ENCODE measurements at places on chromosomes 3 and 15.

DNA sequence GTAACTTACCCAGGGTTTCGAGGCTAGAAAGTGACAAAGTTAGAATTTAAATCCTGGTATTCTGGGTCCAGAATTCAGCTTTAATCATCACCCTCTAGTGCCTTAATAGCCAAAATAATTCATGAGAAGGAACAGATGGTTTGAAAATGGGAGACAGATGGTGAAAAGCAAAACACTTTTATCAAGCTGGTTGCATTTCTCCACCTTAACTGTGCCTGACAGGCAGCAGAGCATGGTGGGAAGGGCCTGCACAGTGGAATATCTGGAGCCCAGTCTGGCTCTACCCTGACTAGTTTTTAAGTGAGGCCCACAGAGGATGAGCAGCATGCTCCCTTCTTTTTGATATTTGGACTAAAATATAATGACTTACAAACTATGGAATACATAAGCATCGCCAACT is 35.6 kb upstream of the RASGRP1 start:
- DNase-seq, result no peak

- no peak for DNase-seq
These were observed 1.1 kb upstream of the EPHA6 start for GRCh38 chr3:96813134-96813819.

- DNase-seq, result no peak
These were observed 981.3 kb upstream of the ALCAM start for GRCh38 chr3:104385421-104385820.

DNA sequence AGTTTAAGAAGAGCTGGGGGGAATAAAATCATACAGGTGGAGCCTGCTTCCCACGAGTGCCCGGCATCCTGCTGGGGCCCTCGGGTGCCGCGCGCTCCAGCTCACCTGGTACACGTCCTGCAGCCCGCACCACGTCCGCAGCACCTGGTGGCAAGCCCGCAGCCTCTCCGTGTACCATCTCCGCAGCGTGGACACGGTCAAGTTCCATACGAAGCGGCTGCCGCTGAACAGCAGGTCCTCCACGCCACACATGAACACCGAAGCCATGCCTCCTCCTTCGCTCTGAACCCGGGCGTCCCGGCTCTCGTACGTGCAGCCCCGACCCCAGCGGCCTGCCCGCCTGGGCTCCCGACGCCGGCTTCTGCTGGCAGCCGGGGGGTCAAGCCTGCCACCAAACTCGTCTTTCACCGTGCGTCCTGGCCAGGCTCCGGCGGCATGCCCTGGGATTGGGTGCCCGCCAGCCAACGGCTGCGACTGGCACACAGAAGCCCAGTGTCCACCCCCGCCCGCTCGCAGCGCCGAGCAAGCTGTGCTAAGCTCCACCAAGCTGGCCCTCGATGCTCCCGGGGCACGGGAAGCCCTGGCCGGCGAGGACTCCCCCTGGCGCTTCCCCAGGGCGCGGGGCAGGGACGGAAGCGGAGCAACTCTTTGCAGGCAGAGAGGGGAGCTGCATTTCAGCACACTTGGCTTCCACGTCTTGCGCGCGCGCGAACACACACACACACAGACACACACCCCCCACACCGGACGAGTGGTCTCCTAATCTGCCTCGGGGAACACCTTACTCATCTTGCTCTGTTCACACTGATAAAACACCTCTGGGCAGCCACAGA is at the start of gene FRMD4B:
Gene FRMD4B (minus strand): TSS at position 366 of the 833 bp plus-strand sequence. CDS start 99 bp downstream, at position 267.
- DNase-seq, result peak; percentile 90

DNA sequence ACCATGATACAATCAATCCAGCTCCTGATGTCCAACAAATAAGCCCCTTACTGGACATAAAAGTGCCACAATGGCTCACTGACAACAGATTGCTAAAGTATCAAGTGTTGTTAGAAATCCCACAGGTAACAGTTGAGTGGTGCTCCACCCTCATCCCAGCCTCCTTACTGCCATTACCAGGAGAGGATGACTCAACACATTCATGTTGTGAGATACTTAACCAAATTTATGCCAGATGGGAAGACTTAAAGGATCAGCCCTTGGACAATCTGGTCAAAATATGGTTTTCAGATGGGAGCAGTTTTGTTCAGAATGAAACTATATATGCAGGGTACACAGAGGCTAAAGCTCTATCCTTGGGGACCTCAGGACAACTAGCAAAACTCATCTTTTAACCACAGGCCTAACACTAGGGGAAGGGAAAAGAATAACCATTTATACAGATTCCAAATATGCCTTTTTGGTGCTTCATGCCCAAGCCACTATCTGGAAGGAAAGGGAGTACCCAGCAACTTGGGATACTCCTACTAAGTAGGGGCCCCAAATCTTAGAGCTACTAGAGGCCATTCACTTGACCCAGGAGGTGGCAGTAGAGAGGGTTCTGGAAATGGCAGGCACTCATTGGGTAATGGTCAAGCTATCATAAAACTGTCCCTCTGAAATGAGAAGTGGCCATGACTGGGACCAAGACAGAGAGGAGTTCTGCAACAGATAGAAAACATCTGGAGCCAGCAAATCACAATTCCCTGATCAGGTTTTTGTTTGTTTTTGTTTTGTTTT is 6.9 kb upstream of the ZNF662 start:
- DNase-seq, result no peak

DNA sequence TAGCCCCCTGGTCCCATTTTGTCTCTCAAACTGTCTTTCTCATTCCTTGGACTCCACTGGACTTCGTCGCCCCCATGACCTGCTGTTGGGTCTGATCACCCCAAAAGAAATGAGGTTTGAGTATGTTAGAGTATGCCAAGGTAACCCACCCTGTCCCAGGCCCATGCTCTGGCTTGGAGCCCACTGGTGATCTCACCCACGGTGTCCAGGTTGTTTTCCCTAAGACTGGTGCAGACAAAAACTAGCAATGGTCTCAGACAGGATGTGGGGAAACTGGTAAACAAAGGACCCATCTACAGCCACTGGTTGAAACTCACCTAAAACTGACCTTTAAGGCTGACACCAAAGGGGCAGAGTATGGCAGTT is 38.9 kb downstream of the EFCAB12 start:
- DNase-seq, result no peak

DNA sequence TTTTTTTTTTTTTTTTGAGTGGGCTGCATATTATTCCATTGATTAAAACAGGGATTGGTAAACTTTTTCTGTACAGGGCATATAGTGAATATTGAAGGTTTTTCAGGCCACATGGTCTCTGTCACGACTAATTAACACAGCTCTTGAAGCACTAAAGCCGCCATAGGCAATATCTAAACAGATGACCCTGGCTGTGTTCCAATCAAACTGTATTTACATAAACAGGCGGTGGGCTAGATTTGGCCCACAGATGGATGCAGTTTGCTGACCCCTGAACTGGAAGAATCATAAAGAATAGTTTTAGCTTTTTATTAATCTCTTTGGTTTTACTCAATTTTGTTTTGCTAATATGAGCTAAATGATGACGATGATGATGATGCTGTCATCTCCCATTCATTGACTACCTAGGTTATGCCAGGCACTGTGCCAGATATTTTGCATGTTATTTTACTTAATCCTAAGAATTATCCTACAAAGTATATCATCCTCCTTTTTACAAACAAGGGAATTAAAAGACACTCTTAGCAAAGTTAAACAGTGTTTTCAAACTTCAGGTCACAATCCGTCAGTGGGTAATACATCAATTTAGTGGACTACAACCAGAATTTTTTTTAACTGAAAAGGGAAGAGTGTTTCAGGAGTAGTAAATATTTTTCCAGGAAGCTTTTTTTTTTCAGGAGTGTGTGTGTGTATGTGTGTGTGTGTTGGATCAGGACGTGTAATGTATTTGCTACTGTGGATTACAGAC is 54.3 kb downstream of the LMCD1 start:
- DNase-seq, result no peak

DNA sequence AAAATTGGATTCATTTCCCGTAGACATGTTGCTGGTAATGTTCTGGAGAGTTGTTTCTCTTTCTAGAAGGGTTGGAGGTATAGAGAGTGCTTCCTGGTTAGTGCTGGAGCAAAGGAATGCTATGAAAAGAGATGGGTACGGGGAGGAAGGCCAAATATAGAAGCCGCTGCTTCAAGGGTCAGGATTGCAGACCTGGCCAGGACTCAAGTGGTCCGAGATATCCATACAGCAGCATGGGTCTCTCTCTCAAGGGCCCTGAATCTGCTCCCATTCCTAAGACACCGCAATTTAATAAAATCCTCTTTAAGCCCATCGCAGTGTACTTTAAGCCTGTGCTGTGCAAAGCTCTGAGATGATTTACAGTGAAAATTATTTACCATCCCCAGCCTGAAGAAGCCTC is 287.0 kb downstream of the FAM43A start:
- no peak for DNase-seq

DNA sequence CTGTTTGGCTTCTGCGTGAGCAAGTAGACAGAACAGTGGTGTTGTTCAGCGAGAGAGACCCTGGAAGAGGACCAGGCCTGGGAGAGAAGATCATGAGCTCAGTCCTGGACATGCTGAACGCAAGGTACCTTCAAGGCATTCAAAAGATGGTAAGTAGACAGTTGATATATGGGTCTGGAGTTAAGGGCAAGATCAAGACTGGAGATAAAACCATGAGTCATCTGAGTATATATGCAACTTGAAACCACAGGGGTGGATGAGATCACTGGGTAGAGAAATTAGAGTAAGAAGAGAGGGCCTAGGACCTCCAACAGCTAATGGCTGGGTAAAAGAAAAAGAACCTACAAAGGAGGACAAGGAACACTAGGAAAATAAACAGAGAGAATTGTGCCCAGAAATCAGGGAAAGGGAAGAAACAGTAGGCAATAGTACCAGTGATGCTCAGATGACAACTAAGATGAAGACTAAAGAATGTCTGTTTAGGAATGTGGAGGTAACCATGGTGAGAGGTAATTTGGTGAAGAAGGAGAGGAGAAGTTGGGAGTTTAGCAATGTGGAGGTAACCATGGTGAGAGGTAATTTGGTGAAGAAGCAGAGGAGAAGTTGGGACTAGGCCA is 343.2 kb upstream of the ADAMTS9 start:
- DNase-seq, result no peak

DNA sequence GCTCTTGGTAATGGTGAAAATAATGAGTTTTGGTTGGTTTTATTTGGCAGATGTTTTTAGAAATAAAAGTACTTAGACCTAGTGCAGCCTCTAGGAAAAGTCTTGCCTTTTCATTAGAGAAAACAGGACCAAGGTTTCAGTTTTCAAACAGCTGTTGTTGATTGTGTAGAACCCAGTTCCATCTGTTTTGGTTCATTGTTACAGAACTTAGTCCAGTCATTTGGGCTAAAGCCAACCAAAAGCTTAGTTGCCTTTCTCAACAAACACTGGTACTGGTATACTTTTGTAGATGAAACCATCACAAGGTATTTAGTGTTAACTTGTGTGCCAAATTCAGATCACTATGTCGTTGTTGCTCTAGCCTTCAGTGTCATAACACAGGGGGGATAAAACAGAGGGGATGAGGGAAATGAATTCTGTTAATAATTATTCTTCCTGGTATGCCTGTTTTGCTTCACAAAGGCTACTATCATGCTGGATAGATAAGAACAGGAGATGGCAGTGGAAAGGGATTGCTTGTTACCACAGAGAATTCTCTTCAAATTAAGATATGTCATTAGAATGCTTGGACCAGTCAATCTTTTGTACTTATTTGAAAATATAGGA is 12.6 kb upstream of the APH1B start:
- DNase-seq, result no peak

DNA sequence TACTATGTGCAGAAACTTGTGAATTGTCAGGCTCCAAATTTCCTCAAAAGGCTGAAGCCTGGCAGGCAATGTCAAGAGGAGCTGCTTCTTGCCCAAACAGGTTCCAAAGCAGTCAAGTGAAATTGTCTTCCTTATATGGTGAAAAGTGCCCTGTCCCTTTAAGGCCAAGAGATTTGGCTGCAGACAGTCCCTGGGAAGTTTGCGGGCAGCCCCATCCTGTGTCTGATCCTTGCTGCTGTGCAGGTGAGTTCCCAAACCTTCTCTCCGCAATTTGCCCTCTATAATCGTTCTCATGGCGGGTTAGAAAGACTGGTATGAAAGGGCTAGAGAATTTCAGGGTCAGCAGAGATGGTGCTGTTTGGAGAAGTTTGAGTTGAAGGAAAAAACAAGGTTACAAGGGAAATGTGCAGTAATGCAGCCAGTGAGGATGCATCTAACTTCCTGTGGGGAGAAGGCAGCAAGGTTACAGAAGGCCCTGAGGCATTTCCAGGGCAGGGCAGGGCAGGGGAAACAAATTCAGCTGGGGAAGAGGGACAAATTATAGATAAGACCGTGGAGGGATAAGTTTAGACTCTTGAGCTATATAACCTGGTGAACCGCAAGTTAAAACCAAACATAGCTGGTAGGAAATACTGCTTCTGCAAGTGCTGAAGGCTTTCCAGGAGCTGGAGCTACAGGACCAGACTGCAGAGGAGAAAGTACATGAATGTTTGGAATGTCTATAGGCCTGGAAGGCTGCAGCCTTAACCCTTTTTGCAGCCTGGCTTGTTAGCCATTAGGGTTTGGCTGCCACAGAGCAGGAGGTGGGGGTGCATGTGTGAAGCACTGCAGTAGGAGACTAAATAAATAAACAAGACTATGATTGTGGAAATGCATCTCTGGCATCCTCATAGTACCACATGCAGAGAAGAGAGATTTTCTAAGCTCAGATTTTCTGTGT is 256.2 kb upstream of the IL12A start:
- DNase-seq, result no peak

GRCh38 chr3:40598962-40599361 is 74.2 kb downstream of the ZNF621 start:
- no peak for DNase-seq

DNA sequence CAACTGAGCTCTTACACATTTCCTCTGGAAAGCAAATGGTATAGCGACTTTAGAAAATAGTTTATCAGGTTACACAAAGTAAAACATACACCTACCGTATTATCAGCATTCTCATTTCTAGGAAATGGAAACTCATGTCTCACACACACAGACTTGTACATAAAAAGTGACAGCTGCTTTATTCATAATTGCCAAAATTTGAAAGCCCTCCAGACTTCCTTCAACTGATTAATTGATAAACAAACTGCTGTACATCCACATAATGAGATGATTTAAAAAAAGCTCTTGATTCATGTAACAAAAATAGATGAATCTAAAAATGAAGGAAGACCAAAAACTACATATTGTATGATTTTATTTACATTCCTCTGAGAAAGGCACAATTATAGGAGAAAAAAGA is 425.5 kb downstream of the GABRG3 start:
- no peak for DNase-seq

GRCh38 chr3:24829011-24829581 is 334.4 kb upstream of the THRB start:
- no peak for DNase-seq

GRCh38 chr3:129695230-129695629 is 88.8 kb upstream of the PLXND1 start:
- DNase-seq, result no peak

GRCh38 chr3:183359036-183359435 is 69.4 kb downstream of the MCF2L2 start:
- no peak for DNase-seq

- DNase-seq, result no peak
These were observed 17.7 kb downstream of the PIF1 start for GRCh38 chr15:64807751-64808222.

GRCh38 chr3:29333576-29333975 is 52.7 kb downstream of the RBMS3 start:
- DNase-seq, result no peak

GRCh38 chr3:28150465-28151206 is 90.8 kb upstream of the CMC1 start:
- DNase-seq, result no peak

GRCh38 chr15:75663931-75664421 is 16.3 kb downstream of the SNX33 start:
- no peak for DNase-seq

GRCh38 chr3:191380001-191380400 is 49.7 kb upstream of the UTS2B start:
- no peak for DNase-seq

- no peak for DNase-seq
These were observed 7.7 kb downstream of the TSPAN3 start for GRCh38 chr15:77063249-77063648.

- DNase-seq, result no peak
These were observed 68.9 kb upstream of the TNFSF10 start for GRCh38 chr3:172591876-172592771.

Measured in coronary artery (tissue), 2 donors.